Foreskin fibroblast (primary cell): ENCODE measurements at places on chromosomes 12 and 14.
A peak's percentile ranks its signal among the peaks of the same experiment; 100 is the strongest.

DNA sequence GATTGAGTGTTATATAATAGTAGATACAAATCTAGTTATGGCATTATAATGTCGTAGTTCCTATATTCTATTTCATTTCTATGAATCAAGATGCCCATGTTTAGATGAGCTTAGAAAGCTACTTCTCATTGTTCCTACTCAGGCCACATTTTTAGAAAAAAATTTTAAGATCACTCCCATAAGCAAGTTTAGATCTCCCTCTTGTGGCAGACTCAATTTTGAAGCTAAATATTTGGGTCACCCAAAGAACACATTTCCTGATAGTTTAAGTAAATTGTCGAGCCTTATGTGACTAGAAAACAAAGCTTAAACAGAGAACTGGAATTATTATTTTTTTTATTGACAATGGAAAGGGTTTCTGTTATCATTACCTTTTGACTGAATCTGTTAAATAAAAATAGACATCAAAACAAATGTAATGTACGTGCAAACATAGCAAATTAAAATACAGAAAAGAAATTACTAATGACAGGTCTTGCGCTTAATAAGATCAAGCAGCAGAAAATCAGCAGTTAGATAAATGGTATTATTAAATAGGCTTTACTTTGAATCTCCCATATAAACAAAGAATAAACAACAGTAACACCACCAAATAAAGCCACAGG, 180.2 kb downstream of the ACSS3 start:
- DNase-seq = peak; percentile 67

- no peak for DNase-seq
These were observed 1489.4 kb downstream of the AACS start for GRCh38 chr12:126554625-126555024.

GRCh38 chr14:50601394-50601793, 41.4 kb downstream of the ATL1 start:
- no peak for DNase-seq

DNA sequence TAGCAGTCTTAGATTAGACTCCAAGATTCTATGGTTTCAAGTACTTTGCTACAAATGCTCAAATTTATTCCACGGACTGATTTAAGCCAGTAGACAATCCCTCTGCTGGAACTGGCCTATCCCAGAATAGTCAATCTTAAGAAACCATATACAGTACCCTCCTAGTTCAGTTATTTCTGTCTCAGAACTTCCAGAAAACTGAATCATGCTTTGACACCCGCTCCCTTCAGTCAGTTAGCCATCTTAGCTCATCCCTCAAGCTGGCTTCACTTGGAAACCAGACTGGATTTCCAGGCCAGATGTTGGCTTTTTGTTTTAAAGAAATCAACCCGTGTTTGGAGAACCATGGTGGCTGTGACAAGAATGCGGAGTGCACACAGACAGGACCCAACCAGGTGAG, 125.5 kb downstream of the NT5DC3 start:
- no peak for DNase-seq

DNA sequence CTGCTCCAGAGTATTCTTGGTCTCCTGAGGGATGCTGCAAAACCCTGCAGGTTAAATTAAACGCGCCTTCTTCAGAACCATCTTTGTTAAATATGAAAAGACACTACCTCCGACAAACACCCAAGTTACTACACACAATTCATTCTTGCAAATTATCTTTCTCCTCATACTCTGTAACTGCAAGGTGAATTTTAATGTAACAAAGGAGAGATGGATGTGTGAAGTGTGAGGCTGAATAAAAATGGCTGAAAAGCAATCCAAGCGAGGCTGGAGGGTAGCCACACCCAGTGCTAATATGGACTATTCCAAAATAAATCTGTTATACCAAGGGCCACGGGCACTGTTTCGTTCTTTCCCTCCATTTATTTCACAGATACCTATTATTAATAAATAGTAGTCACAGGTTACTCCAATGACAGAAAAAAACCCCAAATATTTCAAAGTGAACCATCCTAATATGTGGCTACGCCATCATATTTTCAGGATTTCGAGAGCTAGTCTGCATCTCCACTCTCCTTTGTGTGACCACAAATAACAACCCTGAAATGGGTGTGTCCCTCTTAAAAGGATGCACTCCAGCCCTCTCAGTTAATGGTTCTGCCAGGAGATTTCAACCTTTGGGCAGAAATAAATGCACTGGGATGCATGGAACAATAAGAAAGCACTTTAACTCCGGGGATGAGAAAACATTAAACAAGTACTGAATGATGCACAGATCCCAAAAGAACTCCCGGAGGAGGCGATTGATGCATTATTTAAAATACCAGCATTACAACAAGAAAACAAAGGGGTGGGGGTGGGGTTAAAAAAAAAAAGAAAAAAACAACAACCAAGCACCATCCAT, 53.1 kb upstream of the CCDC175 start:
- DNase-seq = no peak

DNA sequence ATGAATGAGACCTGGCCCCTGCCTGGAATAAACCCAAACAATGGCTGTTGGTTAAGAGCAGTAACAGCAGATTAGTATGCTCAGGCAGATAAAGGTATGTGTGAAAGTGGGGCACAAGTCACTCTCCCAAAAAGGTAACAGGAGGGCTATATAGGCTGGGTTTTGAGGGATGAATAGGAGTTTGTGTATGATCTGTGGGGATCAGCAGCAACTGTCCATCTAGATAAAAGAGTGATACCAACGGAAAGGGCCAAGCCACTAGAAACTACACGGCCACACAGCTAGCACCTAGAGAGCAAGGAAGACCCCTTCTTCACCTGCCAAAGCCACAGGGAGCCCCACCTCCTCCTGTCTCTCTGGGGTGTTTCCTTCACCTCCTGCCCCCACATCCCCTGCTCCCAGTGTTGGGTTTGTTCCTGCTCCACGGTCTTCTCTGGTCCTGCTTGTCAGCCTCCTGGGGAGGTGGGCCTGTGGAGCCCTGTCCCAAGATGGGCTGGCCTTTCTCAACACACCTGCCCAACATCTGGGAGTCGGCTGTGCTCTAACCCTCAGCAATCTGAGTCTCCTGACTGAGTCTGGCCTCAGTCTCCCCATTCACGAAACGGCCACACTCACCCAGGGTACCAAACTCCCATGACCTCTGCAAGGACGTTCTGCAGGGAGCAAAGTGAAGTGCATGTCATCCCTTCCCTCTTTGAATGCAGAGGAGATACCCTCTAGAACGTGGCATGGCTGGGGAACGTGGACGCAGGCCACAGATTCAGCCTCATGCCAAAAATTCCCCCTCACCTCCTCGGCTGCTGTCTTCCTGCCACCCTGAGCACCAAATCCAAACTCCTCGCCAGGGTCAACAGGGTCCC, 108.2 kb downstream of the NCOR2 start:
- no peak for DNase-seq

- peak; percentile 58 for DNase-seq
These were observed 309.1 kb upstream of the NAV3 start for GRCh38 chr12:77521508-77522115.

DNA sequence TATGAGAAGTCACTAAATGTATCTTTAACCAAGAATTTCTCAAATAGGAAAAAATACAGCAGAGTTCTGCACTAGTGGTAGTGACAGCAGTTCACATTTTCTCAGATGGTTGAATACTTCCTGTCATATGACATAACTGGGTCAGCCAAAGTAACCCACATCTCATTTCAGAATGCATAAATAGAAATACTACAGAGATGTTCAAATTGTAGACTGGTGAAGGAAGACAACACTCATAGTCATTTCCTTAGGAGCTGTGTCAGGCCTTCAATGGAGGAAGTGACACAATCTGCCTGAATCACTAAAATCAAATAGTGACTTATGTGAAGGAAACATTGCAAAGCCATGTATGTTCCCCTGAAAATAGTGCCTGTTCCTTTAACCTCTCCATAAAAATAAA, 32.4 kb downstream of the FERMT2 start:
- peak; percentile 80 for DNase-seq

- no peak for DNase-seq
These were observed 18.3 kb upstream of the VASH1 start for GRCh38 chr14:76742966-76743365.

- no peak for DNase-seq
These were observed 77.5 kb upstream of the CPSF6 start for GRCh38 chr12:69161829-69162228.

DNA sequence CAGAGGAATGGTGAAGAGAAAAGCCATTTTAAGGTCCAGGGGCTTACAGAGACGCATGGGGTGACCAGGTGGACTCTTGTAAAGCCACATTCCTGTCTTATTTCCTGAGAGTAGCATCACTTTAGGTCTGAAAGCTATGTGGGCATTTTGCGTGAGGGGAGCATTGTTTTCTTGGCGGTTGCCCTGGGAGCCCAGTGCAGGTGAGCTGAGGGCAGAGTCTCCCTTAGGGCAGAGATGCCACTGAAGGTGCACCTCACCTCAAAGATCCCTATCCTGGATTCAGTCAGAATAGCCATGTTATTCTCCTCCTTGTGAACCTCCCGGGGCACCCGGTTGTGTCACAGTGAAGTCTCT, 12.4 kb downstream of the GLRX5 start:
- DNase-seq = no peak

DNA sequence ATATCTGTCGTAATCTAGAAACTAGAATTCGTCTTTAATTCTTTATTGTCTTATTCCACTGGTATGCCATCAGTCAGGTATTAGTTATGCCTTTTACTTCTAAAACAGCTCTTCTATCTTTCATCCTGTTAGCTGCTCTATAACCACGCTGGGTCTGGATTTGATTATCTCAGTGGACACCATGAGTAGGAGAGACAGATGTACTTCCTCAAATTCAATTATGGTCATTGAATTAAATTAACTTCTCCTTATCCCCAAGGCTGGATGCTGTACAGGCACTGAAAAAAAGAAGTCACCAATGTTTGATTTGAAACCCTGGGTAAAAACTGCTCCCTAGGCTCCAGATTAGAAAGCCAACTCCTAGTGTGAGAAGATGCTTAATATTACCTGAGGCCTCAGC, 107.3 kb downstream of the PIK3C2G start:
- no peak for DNase-seq

- no peak for DNase-seq
These were observed 24.1 kb downstream of the TMEM260 start for GRCh38 chr14:56603648-56604047.

DNA sequence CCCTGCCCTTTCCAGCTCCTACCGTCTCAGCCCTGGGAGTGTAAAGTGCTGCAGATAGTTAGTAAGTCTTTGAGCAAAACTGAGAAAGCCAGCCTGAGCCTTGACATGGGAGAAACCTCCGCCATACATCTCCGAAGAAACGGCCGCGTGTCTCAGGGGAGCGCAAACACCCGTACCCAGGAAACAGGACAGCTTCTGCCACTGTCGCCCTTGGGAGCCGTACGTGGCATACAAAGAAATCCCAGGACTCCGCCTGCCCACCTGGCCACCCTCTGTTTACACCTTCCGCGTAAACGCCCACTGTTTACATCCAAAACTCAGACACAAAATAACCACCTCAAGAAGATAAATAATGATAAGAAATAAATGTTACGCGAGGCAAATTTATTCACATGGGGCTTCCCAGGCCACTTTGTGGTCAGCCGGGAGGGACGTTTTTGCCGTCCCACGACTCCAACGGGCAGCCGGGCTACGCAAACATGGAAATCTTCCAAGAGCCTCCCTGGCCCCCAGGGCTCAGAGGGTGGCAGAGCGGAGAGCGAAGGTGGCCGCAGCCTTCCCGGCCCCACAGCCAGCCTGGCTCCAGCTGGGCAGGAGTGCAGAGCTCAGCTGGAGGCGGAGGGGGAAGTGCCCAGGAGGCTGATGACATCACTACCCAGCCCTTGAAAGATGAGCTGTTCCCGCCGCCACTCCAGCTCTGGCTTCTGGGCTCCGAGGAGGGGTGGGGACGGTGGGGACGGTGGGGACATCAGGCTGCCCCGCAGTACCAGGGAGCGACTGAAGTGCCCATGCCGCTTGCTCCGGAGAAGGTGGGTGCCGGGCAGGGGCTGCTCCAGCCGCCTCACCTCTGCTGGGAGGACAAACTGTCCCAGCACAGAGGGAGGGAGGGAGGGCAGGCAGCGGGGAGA, at the start of gene BDKRB2:
Gene BDKRB2 (plus strand): TSS at position 689 of the 908 bp plus-strand sequence. CDS start 32,269 bp downstream, outside the sequence.
- peak; percentile 78 for DNase-seq

DNA sequence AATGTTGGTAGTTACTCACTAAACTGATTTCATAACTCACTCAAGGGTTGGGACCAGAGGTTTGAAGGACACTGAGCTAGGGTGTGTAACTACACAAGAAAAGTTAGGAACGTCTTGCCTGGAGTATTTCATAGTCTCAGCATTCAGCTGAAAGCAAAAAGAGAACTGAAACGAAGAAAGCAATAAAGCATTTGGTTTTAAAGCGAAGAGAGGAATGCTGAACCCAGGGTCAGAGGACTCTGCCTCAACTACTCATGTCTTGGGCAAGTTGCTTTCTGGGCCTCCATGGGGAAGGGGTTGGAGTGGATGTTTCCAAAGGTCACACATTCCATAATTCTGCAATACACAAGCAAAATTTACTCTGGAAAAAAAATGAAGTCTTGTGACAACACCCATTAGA, 1.4 kb downstream of the GNS start:
- DNase-seq = no peak

- no peak for DNase-seq
These were observed 108.1 kb downstream of the DIP2B start for GRCh38 chr12:50612882-50613281.

DNA sequence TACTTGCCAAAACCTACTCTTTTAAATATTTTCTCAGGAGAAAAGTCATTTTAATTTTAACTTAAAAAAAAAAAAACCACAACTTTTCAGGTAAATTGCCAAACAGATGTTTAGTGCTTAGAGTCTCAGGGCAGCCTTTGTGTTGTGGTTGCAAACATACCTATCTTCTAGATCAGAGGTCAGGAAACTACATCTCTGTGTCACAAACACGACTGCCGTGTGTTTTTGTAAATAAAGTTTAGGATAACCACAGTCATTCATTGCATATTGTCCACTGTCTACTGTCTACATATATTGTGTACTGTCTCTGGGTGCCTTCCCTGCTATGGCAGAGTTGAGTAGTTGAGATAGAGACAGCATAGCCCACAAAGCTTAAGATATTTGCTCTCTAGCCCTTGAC, 48.9 kb downstream of the DYRK2 start:
- no peak for DNase-seq

DNA sequence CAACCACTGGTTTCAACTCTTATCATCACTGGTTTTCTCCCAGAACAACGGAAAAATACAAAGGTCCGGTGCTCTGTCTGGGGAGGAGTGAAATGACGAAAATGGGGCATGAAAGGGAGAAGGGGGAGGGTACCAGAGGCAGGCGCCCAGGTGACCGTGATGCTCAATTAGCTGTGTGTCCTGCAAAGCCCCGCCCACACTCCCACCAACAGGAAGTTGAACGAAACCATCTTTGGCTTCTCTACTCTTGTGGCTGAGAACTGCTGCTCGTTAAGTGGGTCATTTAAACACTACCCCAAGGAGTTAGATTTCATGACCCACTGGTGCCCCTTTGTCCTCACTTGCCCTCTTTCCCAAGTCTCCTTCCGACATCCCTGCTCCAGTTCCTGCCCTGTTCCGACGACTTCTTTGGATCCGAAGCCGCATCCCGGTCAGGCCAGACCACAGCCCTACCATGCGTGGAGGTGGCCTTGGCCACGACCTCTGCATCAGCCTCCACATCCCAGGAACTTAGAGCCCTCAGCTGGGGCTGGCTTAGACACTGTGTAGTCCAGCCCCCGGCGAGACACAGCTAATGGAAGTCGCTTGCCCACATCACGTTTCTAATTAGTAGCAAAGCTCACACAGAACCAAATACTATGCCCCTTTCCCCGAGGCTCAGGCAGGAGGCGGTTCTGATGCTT, 11.4 kb upstream of the LRTM2 start:
- DNase-seq = no peak
